ENCODE measurements at places on chromosomes 1 and 21.

DNA sequence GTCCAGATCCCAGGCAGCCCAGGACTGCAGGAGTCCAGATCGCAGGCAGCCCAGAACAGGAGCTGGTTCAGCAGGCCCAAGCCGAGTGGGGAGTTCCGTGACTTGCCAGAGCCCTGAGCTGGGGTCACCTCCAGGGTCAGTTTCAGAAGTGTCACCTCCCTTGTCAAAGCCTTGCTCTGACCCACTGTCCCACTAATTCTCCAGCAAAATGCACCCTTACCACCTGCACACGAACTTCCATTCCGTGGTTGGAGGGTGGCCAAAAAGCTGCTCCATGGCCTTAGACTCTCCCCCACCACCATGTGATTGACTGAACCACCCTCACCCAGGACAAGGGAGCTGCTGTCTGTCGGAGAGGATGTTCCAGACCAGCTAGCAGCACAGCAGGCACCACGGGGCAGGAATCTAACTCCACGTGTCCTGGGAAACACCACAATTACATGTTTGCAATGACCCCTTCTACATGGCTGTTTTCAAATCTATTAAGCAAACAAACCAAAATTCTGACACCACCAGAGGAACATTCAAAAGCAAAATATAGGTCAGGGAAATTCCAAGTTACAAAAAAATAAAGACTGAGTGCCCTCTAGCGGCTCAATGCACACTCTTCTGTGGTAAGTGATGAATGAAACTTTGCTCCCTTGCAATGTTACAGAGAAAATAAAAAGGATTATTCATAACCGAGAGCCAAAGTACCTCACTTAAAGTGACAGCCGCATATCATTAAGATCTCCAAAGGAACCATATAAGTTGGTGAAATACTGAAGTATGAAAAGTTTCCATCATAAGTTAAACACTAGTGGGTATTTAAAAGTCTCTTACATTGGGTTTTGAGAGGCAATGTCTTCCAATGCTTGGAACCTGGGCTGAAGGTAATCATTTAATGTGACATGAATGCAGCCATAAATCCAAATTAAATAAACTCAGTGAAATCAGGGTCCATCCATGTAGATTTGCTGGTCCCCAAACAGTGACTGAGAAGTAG, 76.3 kb downstream of the NPHP4 start:
- peak; percentile 9 for DNase-seq

- DNase-seq, result no peak
Measured at GRCh38 chr21:42705346-42705745, 51.9 kb downstream of the PDE9A start.

DNA sequence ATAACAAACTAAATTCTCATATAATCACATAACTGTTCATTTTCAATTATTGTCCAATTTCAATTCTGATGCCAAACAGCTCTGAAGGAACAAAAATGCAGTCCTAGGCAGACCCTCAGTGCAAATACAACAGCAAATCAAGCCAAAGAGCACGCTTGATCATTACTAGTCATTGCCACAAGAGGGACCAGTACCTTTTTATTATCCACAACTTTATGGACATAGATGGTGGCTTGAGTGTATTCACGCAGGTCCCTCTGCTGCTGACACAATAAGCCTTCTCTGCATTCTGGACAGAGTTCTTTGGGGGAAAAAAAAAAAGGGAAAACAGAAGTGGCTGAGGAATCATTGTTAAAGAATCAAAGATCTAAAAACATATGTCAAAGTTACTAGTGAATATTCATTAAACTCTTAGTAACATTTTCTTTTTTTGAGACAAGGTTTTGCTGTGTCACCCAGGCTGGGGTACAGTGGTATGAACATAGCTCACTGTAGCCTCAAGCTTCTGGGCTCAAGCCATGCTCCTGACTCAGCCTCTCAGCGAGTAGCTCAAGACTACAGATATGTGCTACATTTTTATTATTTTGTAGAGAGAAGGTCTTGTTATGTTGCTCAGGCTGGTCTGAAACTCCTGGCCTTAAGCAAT, 34.3 kb upstream of the RAP1GAP start:
- DNase-seq, result peak; percentile 61

DNA sequence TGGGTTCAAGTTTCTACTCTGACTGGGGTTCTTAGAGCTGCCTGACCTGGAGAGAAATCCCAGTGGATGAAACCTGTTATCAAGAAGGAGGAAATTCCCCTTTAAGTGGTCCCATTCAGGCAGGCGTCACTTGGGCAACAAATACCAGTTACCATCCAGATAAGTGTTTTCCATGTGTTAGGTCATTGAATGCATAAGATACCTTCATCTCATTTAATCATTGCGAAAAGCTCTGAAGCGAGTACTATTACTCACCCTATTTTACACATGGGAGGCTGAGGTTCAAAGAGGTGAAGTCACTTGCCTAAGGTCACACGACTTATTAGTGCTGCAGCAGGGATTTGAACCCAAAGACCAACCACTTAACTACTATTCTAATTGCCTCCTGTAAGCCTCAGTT, 45.5 kb upstream of the RPL11 start:
- no peak for DNase-seq

DNA sequence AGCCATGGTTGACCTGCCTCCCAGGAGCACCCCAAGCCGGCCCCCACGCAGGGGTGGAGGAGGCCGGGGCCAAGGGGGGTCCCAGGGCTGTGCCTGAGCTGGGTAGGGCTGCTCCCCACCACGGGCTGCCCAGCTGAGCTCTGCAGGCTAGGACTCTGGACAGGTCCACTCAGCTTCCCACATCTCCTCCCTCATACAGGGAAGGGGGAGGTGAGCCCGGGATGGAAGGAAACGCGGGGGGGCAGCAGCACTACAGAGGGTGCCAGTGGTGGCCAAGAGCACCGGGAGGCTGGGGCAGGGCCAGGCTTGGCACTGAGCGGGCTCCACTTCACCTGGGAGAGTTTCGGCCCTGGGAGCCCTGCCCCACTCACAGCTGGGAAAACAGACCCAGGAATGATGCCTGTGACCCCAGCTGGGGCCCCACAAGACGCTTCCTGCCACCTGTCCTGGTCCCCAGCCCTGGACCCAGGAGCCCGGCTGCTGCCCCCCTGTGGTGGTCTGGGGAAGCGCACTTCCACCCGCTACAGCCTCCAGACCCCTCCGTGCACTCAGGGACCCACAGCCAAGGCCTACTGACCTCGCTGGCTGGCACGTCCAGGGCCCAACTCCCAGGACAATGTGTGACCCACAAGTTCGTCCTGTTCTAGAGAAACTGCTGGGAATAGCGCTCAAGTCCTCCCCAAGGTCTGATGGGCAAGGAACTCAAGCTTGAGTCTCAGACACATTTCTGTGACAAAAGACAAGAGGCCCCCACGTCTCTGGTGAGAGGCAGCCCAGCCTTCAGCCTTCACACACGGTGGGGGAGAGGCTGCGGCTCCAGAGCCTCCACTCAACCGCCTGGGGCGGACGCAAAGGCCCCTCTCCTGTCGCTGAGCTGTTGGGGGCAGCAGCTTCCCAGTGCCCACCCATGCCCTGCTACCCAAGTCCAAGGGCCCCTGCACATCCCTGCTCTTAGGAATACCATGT, 3.0 kb downstream of the AURKAIP1 start:
- DNase-seq, result peak; percentile 58

GRCh38 chr1:246483569-246483933, 23.5 kb downstream of the SMYD3 start:
- no peak for DNase-seq

- DNase-seq, result no peak
Measured at GRCh38 chr1:64082459-64082858, 121.0 kb upstream of the UBE2U start.

DNA sequence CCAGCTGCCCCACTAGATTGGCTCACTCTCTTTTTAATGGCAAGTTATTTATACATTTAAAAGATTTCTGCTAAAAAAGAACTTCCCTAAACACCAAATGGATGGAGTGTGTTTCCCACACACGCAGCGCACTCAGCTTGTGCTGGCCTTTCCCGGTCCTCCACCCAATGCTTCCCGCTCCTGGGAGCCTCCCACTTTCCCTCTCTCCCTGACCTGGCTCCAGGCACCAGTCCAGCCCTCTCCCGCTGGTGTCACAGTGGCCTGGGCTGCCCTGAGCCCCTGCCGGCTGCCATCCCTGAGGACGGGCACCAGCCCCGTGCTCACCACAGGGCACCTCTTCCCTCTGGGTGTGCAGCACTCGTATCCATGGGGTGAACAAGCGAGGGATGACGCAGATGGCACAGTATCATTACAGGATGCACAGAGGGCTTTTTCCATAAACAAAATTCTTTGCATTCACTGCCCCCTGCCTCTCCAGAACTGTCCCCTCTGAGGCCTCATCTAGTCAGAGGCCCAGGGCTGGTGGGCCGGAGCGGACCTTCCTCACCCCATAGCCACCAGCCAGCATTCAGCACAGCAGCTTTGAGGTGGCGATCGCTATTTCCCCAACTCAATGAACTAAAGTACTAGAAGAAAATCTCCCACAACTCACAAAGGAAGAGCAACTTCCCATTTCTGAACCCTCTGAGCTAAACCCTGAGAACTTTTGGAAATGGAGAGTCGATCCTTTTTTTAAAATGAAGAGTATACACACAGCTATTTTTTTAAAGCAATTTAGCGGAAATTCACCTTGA, 68.5 kb downstream of the SLC37A1 start:
- no peak for DNase-seq

GRCh38 chr1:243291292-243291691, 35.5 kb downstream of the SDCCAG8 start:
- no peak for DNase-seq

GRCh38 chr21:41326414-41327080, 9.9 kb downstream of the FAM3B start:
- no peak for DNase-seq

- no peak for DNase-seq
Measured at GRCh38 chr1:8962812-8963530, 17.3 kb downstream of the CA6 start.

- no peak for DNase-seq
Measured at GRCh38 chr1:34372891-34373290, 196.2 kb downstream of the C1orf94 start.

DNA sequence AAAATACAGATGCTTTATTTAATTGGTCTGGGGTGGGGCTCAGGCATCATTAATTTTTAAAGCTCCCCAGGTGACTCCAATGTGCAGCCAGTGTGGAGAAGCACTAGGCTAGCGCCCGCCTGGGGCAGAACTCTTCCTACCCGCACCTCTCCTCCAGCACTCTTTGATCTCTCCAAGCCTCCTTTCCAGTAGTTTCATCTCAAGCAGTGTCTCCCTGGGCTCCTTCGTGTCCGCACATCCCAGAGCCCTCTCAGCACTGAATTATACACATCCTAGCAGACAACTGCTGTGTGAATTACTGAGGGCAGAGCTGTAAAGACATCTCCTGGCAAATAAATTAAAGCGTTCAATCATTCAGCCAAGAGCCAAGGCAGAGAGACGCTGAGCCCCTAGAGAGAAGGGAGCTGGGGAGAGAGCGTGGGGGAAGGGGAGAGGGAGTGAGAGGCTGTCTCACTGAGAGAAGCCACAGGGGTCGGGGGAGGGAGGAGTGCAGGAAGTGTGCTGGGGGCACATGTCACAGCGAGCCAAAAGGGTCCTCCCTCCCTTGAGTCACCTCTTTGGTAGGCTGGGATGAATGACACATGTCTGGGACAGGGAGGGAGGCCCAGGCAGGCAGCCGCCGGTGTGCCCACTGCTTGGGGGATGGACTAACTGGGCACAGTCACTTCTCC, 21.0 kb upstream of the PARP1 start:
- DNase-seq, result no peak

GRCh38 chr1:94949681-94950661, 23.1 kb upstream of the CNN3 start:
- no peak for DNase-seq

DNA sequence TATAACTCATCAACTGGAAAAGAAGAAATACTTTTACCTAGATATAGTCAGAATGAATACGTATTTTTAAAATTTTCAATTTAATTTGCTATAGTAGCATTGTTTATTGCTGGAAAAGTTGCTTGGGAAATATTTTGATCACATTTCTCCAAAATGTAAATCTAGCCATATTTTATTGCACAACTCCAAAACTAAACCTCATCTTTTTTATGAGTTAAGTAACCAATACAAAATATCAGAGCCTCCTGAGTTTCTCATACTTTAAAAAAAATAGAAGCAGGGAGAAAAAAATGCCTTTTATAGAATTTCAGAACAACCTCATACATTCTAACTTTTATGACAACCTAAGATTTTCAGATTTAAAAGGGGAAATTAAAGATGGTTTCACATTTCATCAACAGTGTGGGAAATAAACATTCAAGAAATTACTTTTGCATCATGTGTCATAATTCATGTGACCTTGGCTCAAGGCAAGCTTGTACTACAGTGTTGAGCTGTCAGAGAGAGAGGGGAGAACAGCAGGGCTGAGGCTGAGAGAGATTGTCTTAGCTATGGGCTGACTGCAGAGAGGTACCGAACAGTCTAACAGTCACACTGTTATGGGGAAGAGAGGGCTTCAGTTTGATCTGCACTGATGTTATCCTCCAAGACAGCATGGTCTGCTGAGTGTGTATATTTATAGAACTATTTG, 519.0 kb downstream of the LTN1 start:
- DNase-seq, result no peak

- DNase-seq, result no peak
Measured at GRCh38 chr21:43759651-43760050, 16.5 kb downstream of the CSTB start.

GRCh38 chr1:107935396-107936064, 29.4 kb downstream of the VAV3 start:
- no peak for DNase-seq

- no peak for DNase-seq
Measured at GRCh38 chr1:152697701-152698600, at the start of gene LCE2A. Gene LCE2A, plus strand, starts transcription at chr1:152698345. Its CDS starts 557 bp downstream, at chr1:152698902.

- no peak for DNase-seq
Measured at GRCh38 chr1:183760661-183761060, 44.3 kb upstream of the RGL1 start.

DNA sequence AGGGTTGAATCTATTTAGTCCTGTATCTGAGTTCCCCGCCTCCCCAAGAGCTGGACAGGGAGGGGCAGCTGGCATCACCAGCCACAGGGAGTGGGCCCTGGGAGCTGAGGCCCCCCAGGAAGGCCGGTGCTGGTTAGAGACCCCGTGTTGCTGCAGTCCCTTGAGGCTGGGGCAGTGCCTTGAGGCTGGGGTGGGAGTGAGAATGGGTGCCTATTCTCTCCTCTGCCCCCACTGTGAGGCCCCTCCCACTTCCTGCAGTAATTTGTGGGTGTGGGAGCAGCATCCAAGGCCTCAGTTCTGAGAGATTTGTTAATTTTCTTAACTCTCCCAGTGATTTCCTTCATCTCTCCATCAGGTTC, 2.5 kb upstream of the TRAPPC3 start:
- DNase-seq, result no peak

Data from dermis microvascular lymphatic vessel endothelial cell (primary cell).